ENCODE measurements at places on chromosomes 2 and 18.

DNA sequence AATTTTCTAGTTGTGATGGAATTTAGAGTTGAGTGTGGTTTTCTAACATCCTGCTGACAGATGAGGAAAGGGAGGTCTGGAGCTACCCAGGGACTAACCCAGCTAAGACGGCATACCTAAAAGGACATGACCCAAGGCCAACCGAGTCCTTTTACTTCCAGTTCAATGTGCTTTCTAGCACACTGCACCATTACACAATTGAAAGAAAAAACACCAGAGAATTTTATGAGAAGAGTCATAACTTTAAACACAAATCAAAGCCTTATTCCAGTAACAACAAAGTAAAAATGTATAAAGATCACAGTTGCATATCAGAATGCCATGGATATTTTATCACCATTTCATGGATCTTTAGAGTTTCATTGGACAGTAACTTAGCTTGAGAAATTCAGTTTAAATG lies 480.3 kb downstream of the MEIS1 start:
- peak; percentile 74 for DNase-seq

DNA sequence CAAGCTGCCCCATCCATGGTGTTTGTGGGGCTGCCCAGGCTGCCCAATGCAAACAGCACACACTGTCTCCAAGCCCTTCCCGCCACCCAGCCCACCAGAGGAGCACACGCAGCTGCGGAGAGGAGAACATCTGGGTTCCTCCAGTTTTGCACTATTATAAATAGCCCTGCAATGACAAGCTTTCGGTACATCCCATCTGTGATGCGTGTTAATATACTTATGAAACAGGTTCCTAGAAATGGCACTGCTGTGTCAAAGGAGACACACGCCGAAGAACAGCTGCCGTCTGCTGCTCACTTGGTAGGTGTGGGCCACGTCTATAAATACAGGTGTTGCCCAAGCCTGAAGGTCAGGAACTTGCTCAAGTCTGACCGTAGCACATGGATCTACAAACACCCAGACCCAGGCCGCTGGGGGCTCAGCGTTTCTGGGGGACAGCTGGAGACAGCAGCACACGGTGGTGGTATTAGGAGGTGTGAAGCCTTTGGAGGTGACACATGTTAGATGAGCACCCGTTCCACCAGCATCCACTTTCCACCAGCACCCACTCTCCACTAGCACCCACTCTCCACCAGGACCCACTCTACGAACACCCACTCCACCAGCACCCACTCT lies 34.3 kb downstream of the PXDN start:
- DNase-seq, result no peak

- no peak for DNase-seq
Measured at GRCh38 chr18:48136827-48137373, 206.4 kb upstream of the SMAD2 start.

GRCh38 chr2:174334278-174334715 lies 457 bp upstream of the SP9 start:
- no peak for DNase-seq

DNA sequence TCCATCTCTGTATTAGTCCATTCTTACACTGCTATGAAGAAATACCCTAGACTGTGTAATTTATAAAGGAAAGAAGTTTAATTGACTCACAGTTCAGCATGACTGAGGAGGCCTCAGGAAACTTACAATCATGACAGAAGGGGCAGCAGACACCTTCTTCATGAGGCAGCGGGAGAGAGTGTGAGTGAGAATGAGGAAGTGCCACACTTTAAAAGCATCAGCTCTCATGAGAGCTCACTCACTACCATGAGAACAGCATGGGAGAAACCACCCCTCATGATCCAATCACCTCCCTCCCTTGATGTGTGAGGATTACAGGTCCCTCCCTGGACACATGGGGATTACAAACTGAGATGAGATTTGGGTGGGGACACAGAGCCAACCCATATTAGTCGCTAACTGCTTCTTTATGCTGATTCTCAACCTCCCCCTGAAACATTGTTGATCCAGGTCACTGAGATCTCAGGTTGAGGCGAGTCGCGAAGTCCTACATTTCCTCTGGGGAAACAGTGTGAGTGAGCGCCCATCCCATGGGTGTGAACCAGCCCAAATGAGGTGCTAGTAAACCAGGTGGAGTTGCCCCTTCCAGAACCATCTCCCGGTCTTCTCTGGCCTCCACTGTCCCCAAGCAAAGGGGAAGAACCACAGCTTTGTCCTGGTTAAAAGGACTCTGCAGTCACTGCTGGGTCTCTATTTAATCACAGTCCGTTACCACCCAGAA lies 123.8 kb downstream of the CAPN13 start:
- DNase-seq, result no peak

- peak; percentile 88 for DNase-seq
Measured at GRCh38 chr18:44654573-44654972, 26.1 kb upstream of the SETBP1 start.

DNA sequence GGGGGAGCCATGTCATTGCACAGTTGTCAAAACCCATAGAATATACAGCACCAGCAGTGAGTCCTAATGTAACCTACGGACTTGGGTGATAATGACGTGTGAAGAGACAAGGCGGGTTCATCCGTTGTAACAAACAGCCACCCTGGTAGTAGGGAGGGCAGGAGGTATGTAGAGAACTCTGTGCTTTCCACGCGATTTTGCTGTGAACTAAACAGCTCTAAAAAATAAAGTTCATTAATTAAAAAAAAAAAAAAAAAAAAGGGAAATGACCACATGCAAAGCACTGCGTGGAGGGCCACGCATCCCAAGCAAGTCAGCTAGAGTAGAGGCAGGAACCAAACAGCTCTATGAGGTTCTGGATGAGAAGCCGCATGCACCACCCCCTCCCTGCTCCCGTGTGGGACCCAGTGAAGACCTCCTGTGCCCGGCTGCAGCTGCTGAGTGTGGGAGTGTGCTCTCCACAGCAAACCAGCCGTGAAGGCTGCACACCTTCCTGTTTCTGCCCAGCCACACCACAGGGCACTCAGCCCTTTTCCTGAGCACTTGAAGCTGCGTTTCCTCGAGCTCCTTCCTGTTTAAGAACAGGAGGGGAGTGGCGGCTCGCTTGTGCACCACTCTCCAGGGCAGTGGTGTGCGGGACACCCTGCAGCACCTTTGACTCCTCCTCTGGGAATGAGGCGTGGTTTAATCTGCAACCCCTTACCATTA lies 65.6 kb downstream of the ODC1 start:
- DNase-seq, result no peak

GRCh38 chr2:100408941-100409340 lies 8.5 kb downstream of the CHST10 start:
- DNase-seq, result no peak

GRCh38 chr2:85583667-85584353 lies 421 bp upstream of the VAMP5 start:
- no peak for DNase-seq

GRCh38 chr18:45056926-45057325 lies 376.2 kb downstream of the SETBP1 start:
- no peak for DNase-seq

DNA sequence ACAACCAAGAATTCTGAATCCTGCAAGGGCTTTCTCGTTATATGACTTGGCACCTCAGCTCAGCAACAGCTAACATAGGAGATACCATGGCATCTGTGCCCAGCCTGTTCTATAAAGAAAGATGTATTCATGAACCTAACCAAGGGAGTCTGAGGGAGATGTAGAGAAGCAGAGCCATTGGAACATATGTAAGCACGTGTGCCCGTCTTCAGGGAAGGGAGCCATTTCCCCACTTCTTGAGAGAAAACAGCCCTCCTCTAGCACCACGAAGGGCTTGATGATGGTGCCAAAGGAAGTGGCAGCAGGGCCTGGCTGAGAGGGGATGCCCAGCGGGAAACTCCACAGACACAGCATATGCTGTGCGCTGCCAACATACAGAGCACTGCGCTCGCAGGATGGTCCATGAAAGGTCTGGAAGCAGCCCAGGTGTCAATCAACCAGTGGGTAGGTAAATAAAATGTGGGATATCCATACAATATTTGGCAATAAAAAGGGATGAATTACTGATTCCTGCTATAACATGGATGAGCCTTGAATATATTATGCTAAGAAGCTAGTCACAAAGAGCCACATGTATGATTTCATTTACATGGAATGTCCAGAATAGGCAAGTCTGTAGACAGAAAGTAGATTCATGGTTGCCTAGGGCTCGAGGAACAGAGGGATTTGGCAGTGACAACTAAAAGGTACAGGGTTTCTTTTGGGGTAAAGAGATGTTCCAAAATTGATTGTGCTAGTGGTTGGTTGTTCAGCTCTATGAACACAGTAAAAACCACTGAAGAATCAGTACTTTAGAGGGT lies 16.1 kb downstream of the TMEM247 start:
- peak; percentile 72 for DNase-seq

GRCh38 chr2:54464341-54464740 lies 8.2 kb downstream of the SPTBN1 start:
- DNase-seq, result no peak

DNA sequence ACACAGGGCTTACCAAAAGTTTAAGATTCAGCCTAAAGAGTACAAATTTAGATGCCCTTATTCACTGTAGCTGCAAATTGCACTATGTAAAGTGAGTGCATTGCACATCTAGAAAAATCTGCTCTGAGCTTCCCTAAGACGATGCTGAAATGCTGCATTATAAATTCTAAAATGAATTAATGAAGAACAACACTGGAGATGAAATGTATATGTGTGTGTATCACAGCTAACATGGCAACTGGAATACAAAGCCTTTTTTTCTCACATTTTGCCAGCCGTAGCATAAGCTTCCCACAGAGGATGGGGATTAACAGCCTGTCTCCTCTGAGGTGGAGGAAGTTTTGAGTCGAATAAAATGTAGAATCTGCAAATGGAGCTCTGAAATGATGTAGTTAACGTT lies 338.3 kb upstream of the ZEB2 start:
- no peak for DNase-seq

DNA sequence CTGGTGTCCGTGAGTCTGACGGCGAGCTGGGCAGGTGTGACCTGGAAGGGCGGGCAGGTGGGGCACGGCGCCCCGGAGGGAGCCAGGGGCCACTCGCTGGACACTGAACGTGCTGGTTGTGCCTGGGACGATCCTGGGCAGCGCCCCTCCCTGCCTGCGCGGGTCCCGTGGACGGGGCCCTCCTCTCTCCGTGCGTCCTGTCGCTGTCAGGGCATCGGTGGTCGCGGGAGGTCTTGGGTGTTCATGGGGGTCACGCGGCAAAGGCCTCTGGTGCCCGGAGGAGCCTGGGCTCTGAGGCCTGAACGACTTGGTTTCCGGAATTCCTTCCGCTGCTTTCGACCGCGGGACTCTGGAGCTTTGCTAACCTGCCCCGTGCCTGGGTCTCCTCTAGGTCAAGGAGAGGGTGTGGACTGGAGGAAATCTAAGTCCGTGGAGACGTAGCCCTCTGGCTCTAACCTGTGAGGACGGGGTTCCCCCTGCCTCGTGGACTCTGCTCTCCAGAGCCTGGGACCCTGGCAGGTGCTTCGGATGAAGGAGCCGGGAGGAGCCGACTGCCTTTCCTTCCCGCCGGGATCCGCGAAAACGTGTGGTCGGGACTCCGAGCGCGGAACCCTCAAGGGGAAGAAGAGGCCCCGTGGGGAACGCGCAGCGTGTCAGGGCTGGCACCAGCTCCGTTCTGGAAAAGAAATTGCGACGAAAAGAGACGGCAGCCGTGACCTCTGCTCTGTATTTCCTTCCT lies 14.7 kb downstream of the SOX11 start:
- DNase-seq, result no peak

DNA sequence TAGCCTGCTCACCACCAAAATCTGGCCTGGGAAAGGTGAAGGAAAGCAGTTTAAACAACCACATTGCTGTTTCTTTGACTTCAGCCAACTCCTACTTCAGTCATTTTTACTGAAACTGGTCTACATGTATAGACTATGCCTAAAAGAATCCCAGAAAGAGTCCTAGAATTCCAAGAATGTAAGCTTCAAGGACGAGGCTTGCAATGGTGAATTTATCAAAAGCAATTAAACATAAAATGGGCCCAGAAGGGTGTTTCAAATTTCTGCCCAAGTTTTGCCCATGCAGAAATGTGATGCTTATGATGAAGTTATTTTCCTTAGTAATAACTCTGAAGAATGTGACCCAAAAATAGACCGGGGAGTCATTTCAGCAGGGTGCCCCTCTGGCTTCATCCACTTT lies 16.6 kb downstream of the EN1 start:
- peak; percentile 74 for DNase-seq

- no peak for DNase-seq
Measured at GRCh38 chr2:215888680-215889079, 124.7 kb downstream of the MREG start.

GRCh38 chr2:50343150-50343830 lies 688.6 kb downstream of the NRXN1 start:
- DNase-seq, result no peak

DNA sequence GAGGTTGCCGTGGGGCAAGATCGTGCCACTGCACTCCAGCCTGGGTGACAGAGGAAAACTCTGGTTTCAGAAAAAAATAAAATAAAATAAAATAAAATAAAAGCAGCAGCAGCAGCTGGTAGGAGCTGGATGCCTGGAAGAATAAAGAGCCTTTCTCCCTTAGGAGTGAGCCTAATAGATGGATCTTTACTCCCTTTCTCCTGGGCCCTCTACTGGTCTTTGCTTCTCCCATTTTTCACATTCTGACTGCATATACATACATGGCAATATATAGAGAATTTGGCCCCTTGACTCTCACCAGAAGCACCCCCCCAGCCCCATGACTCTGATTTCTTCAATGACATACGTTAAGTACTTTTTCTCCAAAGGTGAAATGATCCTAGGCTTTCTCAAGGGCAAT lies 9.8 kb upstream of the MALT1 start:
- DNase-seq, result peak; percentile 62

DNA sequence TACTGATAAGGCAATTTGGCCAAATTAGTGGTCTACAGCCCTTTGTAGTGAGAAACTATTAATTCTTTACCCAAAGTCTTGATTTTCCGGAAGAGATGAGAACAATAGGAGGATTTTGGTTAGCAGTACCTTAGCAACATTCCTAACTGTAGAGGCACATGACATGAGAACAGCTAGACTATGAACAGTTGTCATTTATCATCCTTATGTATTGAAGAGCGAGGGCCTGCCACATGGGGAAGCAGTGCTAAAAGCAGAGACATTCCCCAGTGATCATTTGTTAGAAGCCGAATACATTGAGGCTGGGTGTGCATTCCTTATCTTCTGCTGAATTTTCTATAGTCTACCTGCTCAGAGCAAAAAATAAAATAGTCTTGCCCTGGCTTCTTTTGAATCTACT lies 65.2 kb downstream of the RBBP8 start:
- no peak for DNase-seq

- peak; percentile 62 for DNase-seq
Measured at GRCh38 chr2:199370150-199370780, 87.5 kb downstream of the SATB2 start.

DNA sequence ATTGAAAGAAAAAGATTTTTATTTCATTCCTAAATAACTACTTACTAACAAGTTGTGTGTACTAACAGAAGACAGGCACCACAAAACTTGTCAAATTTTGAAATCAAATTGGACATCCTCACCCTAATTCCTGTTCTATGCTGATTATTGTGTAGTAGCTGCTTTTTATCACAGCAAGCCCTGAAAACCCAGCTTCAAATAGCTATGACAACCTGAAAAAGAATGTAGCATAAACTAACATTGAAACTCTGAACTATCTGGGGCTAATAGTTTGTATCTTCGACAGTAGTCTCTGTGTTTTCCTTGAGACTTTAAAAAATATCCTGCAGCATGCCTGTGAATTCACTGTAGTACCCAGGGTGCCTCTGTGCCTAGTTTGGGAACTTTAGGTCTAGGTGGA lies 122.6 kb downstream of the WDPCP start:
- peak; percentile 27 for DNase-seq

- DNase-seq, result no peak
Measured at GRCh38 chr2:186113284-186113683, 372.8 kb upstream of the ZC3H15 start.

- DNase-seq, result peak; percentile 75
Measured at GRCh38 chr2:64606479-64607363, 47.0 kb downstream of the SERTAD2 start.
